Stimulated activated CD8-positive, alpha-beta memory T cell treated with anti-CD3 and anti-CD28 coated beads, Interleukin-15, amount 100 ng/mL, for 24 hours (primary cell): ENCODE measurements at places on chromosomes 7 and 10.

DNA sequence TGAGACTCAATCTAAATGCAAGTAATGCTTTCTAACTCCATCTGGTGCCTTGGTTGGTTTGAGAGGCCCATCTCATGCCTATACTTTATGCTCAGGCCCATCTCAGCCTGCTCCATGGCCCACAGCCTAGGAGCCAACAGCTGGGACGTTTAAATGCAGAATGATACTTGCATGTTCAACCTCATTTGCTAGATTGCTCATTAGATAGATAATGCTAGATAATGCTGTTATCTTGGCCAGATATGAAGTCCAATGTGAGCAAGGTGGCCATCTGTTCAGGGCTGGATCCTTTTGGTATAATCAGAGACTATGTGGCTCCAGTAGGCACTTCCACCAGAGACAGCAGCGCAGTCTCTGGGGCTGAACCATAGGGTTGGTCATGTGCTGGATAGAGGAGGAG is 321.6 kb upstream of the PHYHIPL start:
- no peak for DNase-seq

DNA sequence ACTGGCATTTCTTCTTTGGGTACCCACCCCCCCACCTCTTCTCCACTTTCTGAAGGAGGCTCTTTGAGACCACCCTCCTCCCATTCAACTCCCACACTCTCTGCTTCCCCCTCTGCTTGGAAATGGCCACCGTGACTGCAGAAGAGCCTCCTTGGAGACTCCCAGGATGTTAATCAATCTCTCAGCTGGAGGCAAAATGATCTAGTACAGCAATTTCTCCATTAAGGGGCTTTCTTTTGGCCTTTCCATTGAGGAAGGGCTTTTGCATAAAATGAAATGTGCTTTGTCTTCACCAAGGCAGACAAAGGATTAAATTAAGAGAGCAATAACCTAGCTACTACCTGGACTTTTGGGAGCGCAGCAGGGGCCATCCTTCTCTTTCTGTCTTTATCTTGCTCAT is 26.1 kb downstream of the CDHR3 start:
- no peak for DNase-seq

DNA sequence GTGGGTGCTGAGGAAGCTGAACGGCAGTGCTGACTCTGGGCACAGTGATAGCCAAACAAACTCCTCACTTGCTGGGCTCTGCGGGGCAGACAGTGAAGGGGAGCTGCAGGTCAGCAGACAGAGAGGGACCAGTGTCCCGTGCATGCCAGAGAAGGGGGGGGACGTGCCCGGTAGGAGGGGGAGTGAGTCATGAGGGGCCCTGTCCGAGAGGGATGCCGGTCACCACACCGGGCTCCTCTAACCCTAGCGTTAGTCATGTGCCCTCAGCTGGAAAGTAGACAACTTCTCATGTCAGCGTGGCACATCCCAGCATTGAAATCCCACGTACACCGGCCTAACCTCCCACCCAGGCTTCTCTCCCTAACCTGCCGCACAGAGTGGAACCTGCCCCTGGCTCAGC is 117.1 kb upstream of the DPP6 start:
- DNase-seq, result no peak

DNA sequence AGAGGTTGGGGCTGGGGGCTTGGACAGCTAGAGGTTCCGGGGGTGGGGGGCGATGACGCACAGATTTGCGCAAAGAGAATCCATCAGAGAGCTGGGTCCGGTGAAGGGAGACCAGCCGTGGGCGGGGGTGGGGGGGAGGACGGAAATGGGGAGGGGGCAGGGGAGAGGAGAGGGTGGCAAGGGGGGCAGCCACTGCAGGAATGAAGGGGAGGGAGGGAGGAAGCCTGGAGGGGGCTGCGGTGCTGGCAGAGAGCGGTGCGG is 1.2 kb upstream of the VGF start:
- no peak for DNase-seq

- DNase-seq, result no peak
Measured at GRCh38 chr10:25725917-25726716, 207.9 kb upstream of the MYO3A start.

DNA sequence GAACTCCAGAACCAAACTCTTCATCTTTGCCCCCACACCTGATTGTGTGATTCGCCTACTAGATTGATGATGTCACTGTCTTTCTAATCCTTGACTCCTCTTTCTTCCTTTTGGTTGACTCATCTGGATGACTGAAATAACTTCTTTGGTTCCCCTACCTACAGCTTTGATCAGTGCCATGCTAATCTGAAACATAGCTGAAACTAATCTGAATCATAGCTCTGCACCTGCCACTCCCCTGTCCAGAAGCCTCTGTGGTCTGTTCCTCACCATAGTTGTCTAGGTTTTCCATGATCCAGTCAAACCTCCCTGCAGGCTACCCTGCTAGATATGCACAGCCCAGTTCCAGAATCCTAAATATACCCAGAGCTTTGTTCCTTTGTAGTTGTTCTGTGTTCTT is 51.9 kb downstream of the ZNF365 start:
- DNase-seq, result no peak

- DNase-seq, result no peak
Measured at GRCh38 chr10:45023426-45023825, 22.7 kb downstream of the ZNF22 start.

GRCh38 chr7:70762696-70763095 is 369.2 kb upstream of the GALNT17 start:
- no peak for DNase-seq

- no peak for DNase-seq
Measured at GRCh38 chr7:41148521-41148951, 554.4 kb downstream of the INHBA start.

- DNase-seq, result no peak
Measured at GRCh38 chr7:47428768-47429472, 153.0 kb downstream of the TNS3 start.

GRCh38 chr10:34911661-34912205 is 96.6 kb upstream of the PARD3 start:
- DNase-seq, result no peak

GRCh38 chr7:111532625-111533024 is 29.7 kb downstream of the IMMP2L start:
- no peak for DNase-seq

- no peak for DNase-seq
Measured at GRCh38 chr10:90887555-90887954, 15.8 kb downstream of the RPP30 start.

DNA sequence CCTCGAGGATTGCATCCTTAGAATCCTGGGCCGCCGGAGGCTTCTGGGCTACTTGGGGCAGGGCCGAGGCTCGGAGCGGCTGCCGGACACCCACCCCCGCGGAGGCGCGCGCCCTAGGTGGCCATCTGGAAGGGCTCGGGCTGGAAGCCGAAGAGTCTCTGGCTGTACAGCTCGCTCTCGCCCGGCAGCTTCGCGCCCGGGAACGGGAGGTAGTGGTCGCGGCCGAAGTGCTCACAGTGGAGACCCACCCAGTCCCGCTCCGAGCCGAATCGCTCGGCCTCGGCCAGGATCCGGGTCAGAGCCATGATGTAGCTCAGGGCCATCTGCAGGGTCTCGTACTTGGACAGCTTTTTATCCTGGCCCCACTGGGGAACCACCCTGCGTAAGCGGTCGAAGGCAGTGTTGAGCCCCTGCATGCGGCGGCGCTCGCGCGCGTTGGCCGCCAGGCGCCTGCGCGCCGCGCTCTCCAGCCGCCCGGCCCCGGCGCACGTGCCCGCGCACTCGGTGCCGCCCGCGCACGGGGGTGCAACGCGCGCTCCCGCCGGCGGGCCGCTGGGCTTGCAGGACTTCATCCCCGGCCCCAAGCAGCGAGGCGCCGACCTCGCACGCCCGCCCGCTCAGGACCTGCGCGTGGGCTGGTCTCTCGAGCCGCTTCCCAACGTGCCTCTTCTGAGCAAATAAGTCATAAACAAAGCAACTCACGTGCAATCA is 652 bp downstream of the ATOH7 start:
- DNase-seq, result peak; percentile 23

DNA sequence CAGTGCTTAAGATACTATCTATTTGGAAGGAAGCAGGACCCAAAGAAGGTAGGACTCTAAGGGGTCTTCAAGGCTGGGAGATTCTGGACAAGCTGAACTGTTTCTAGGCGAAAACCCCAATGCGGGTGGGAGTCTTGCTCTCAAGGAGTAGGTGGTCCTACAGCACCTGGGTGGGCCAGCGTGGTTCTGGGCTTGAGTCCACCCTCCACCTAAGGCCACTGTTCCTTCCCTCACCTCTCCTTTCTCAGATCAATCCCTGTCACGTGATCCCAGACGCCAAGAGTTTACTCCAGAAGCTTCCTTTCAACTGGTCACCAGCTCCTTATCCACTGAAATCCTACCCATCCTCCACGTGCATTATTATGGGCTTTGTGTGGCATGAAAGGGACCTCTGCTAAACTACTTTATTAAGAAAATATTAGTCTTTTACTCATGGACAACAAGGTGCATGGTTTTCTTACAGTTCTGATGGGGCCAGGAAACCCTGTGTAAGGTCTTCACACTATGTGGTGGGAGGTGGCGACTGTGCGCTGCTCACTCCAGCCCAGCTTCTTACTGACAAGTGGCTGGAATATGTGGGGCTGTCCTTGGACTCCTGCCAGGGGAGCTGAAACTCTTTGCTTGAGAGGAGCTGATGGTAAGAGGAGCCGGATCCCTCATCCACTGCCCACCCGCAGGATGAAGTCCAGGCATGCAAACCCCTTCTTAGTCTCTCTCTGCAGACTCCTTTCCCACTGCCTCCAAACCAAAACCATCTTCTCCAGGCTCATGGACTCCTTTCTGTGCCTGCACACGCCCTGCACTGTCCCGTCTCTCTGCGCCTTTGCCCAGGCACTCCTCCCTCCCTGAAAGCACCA is 1.6 kb downstream of the ZNF746 start:
- DNase-seq, result no peak

DNA sequence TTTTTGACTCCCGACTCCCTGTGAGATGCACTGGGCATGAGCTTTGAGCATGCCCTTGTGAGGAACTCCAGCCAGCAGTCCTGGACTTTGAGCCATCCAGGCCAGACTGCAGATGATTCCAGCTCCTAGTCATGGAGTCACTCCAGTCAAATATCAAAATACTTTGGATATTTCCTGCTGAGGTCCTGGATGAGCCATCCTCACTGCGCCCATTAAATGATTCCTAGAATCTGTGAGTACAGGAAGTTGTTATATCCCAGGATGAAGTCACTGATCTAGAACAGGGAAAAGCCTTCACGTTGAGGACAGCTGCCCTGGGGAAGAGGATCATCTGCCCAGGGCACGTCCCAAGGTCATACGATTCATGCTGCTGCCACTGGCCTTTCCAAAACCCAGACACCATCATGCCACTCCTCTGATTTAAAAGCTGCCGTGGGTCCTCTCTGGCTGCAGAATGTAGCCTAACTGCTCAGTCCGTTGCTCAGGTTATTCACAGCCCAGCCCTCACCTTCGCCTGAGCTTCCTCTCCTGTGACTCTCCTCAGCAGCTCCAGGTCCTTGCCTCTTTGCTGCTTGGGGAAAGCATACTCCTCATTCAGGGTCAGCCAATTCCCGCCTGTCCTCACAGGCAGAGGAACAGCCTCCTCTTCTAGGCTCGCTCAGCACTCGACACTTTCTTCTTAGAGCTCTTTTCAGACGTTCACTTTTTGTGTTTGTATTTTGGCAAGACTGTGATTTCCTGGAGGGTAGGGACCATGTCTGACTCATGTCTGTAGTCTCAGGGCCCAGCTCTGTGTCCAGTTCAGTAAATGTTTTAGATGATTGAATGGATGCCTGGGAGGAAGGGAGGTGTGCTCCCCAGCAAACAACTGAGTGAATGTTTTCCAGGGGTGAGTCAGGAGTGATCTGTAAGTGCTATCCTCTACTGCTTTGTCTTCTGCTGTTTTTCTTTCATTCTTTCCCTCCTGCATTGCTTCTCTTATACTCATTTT is 157.8 kb downstream of the SNX10 start:
- DNase-seq, result no peak

GRCh38 chr7:148709014-148709413 is 10.3 kb downstream of the CUL1 start:
- no peak for DNase-seq

- DNase-seq, result no peak
Measured at GRCh38 chr7:74627661-74628411, 29.7 kb upstream of the GTF2I start.

- DNase-seq, result no peak
Measured at GRCh38 chr10:100791369-100792058, 46.1 kb downstream of the PAX2 start.

DNA sequence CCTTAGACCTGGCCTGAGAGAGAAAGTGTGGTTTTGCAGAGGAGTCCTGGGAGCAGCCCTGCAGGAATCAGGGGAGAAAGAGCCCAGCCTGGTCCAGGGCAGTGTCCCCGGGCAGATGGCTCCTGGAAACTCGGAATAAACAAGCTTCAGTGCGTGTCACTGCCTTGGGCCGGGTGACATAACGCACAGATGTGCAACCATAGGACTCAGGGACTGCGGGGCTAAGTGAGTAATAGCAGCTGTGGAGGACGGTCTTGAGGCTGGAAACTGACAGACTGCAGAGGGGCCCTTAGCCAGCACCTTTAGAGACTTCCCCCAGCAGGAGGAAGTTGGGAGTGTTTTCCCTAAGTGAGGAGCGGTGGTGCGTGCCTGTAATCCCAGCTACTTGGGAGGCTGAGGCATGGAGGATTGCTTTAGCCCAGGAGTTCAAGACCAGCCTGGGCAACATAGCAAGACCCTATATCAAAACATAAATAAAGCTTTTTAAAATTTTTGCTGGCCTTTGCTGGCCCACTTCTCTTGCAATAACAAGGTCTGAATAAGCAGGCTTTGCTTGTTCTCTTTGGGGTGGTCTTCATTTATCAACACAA is 5.3 kb upstream of the CLIP2 start:
- no peak for DNase-seq

GRCh38 chr7:18808026-18808425 is 309.4 kb downstream of the TWIST1 start:
- no peak for DNase-seq

DNA sequence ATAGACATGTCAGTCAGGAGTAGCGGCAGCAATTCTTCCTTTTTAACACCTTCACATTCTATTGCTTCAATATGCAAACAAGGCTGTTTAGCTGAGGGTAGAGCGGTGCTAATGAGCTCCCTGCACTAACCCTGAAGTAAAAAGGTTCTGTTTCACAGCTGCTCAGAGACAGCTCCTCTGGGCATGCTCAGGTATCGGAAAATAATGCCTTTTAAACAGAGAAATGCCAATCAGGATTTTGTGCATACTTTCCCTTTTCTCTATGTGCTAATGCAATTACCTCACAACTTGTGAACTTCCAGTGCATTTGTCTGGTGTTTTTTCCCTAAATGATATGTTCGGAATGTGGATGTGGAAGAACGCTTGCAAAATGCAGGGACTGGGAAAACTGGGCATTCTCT is 307.7 kb upstream of the FZD8 start:
- DNase-seq, result no peak

GRCh38 chr7:155020996-155021395 is 18.1 kb upstream of the PAXIP1 start:
- no peak for DNase-seq
